Stimulated activated CD8-positive, alpha-beta memory T cell treated with anti-CD3 and anti-CD28 coated beads, Interleukin-2, amount 100 ng/mL, for 1 hour (primary cell): ENCODE measurements at places on chromosomes 1 and 21.

DNA sequence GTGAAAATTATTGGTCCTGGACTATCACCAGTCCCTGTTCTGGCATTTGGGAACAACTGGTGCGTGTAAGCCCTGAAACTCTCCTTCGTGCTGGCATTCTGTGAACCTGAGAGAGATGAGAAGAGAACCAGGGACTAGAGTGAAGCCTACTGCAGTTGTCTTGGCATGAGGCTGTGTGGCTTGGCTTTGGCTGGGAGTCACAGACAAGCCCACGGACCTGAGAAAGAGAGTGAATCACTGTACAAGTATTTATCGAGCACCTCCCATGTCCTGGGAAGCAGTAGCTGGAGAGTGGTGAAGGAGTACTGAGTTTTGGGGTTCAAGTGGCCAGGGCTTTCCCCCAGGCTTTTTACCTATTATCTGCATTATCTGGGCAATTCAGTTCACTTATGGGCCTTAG, 63.3 kb downstream of the FGGY start:
- no peak for DNase-seq

- DNase-seq, result no peak
Observed at GRCh38 chr1:154808261-154808908, 61.7 kb downstream of the KCNN3 start.

GRCh38 chr1:153696741-153697140, 18.3 kb downstream of the NPR1 start:
- no peak for DNase-seq

DNA sequence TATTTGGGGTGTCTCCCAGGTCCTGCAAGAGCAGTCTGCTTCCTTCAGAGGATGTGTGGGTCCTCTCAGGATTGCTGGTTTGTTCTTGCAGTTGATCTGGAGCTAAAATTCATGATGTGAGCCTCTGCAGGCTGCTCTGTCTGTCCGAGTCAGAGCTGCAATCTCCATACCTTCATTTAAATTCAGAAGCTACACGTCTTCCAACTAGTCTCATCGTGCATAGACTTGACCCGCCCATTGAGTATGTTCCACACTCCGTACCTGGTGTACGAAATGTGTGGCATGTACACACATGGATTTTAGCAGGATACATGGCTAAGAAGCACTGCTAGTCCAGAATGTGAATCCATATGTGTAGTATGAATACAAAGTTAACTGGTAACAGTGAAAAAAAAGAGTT, 25.0 kb upstream of the RGS2 start:
- no peak for DNase-seq

- DNase-seq, result no peak
Observed at GRCh38 chr1:210883821-210884220, 250.1 kb downstream of the KCNH1 start.

- no peak for DNase-seq
Observed at GRCh38 chr1:42259059-42259738, 75.8 kb downstream of the FOXJ3 start.

- DNase-seq, result no peak
Observed at GRCh38 chr1:164579381-164579780, 20.4 kb downstream of the PBX1 start.

DNA sequence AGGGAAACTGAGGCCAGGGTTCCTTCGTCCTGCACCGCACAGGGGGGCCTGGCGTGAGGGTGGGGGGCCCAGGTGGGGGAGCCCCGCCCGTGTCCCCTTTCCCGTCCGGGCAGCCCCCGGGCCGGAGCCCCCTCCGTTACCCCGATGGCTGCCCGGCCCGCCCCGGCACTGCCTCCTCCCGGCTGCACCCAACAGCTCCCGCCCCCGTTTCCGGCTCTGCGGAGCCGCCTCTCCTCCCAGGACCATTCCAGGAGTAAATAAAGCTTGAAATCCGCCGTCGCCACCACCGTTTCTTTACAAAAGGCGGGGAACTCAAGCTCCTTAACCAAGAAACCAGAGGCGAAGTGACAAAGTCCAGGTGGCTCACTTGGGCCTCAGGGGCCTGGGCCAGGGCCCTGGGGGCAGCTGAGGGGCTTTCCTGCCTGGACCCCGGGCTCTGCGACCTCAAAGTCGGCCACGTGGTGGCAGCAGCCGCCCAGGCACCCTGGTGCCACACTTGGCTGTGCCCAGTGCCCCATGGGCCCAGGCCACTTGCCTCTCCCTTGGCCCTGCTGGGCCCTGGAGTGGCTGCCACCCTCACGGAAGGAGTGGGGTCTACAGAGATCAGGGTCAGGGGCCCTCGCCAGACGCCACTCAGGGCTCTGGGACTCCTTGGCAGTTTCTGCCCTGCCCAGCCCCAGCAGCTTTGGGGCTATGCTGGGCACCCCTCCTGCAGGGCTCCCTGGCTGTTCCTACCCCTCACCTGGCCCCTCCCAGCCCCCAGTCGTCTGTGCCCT, 514 bp upstream of the FAAP20 start:
- peak; percentile 81 for DNase-seq

- DNase-seq, result no peak
Observed at GRCh38 chr1:28046716-28047115, 41.7 kb downstream of the EYA3 start.

DNA sequence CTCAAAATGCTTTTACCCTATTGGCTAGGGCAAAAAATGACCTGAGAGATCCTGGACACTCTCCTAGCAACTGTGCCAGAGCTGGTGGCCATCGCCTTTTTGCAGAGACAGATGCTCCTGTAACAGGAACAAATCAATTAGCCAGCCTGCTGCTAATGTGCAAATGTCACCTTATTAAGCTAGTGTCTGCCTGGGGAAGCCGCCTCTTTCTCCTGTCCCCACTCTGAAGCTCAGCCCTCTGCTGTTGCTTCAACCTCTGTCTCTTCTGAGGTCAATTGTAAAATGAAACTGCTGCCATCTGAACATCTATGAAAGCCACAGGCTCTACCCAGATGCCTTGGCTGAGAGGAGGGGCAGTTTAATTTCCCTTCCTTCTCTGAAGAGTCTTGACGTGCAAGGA, 85.5 kb upstream of the CACNA1E start:
- DNase-seq, result no peak

GRCh38 chr1:34822202-34822601, 29.4 kb downstream of the GJA4 start:
- DNase-seq, result no peak

DNA sequence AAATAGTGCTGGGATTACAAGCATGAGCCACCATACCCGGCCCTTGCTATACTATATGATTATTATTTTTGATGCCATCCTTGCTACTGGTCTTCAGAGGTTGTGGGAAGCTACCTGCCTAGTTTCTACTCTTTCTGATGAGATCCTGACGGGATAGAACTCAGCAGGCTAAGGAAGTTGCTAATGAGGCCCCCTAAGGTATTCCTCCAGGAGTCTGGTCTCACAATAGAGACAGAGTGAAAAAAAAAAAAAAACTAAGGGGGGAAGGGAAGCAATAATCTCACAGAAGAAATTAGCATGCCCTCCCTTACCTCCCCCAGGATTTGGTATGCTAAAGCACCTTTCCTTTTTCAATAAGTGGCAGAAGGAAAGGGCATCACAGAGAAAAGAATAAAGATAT, 17.6 kb downstream of the INTS3 start:
- no peak for DNase-seq

DNA sequence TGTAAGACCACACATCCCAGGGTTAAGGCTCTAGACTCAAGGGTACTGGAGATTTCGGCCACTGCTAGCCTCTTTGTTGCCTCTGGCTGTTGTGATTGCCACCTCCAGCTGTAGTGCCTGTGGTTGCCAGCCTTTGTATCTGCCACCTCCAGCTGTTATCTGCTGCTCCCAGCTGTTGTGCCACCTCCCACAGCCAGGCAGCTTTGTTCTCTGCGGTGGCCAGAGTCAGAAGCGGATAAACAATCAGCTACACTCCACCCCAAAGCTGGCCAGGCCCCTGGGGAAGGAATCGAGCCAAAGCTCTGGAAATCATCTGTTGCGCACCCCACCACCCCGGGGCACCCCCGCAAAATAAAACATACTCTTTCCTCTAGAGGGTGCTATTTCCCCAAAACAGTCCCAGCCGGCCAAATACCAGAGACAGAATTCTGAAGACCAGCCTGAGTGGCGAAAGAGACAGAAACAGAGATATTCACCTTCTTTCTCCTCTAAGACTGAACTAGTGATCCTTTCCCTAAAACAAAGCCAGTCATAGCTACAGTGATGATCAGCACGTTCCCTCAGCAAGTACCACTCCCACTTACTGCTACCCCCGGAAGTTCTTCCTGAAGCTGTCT, 14.8 kb upstream of the PIGM start:
- no peak for DNase-seq

DNA sequence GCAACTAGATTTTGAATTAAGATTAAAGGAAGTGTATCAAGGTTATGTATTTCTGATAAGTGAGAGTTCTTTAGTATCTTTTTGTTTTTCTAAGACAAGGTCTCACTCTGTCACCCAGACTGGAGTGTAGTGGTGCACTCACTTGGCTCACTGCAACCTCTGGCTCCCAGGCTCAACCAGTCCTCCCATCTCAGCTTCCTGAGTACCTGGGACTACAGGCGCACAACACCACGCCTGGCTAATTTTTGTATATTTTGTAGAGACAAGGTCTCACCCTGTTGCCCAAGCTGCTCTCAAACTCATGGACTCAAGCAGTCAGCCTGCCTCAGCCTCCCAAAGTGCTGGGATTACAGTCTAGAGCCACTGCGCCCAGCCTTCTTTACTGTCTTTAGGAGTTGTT, 33.7 kb downstream of the DHX9 start:
- DNase-seq, result no peak

DNA sequence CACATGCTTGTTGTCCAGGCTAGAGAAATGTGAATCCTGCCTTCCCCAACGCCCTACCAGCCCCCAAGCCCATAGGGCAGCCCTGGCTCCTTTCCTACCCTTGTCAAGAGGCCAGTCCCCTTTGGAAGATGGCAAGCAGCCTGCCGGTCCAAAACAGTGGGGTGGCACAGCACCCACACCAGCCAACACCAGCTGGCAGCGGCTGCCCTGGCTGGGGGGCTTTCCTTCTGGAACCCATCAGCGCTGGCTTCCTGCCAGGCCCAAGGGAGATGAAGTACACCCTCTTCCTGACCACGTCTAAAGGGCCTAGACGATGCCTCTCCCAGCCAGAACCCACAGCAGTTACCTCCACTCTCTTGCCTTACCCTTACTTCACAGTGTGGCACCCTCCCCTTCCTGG, 24.2 kb downstream of the KCNN3 start:
- DNase-seq, result no peak

- DNase-seq, result no peak
Observed at GRCh38 chr1:227890451-227891222, 57.1 kb downstream of the WNT9A start.

DNA sequence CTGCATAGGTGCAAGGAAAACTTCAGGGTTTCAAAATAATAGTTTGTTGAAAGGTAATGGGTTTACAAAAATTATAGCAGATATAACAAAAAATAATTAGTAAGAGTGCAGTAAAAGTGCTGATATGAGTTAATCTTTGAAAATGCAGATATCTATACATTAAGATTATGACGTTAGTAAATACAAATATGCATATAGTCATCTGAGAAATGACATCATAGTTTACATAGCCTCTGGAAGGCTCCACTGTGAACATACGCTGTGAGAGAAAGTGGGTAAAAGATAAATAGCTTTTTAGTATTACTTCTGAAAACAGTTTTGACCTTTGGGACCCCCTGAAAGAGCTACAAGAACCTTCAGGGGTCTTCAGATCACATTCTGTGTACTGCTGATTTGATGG, 356.2 kb upstream of the SNX7 start:
- no peak for DNase-seq

- DNase-seq, result no peak
Observed at GRCh38 chr1:89865498-89866382, 44.9 kb downstream of the LRRC8D start.

DNA sequence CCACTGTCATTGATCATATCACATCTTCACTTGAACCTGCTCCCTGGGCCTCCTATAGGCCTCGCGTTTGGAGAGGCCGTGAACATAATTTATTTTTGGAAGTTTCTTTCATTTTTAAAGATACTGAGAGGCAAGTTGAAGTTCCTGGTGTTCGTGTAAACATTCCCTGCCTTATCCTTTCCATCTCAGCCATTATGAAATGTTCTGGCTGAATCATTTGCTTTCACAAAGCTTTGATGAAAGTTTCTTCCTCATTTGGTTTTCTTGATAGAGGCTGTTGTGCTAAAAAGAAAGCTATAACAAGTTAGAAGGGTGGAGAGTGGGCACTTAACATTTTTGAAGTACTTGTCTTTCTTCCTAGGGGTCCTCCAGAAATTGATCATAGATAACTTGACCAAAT, 15.5 kb downstream of the CAMTA1 start:
- DNase-seq, result no peak

- no peak for DNase-seq
Observed at GRCh38 chr1:89692601-89693521, 59.9 kb downstream of the LRRC8C start.

GRCh38 chr1:230005040-230005439, 62.0 kb upstream of the GALNT2 start:
- DNase-seq, result no peak

DNA sequence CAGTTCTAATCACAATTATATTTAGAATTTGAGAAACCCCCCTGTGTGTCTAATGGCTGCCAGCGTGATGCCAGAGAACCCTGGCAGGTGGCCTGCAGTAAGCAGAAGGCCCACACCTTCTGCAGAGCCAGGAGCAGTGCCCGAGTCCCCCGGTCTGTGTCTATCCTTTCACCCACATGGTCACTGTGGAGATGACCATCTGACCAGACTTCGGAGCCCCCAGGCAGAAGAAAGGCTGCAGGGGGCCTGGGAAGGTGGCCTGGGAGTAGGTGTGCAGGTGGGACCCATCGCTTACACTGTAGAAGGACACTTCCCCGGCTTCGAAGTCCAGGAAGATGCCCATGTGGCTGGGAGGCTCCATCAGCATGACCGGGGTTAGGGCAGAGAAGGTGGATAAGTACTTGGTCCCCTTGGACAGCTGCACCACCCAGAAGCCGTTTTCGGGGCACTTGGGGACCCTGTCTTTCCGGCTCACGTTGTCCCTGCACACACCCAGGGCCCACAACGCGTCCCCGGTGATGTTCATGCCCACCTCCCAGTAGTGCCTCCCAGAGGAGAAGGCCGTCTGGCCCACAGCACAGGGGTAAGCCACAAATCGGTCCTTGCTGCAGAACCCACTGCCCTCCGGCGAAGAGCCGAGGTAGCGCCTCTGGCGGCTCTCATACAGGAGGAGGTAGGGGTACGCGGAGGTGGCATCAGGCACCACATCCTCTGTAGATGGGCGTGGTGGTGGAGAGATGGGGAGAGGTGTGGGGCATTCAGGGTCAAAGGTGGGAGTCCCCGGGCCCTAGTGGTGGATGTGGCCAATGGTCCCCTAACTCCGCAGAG, 1.6 kb upstream of the TRIM11 start:
- DNase-seq, result no peak

- no peak for DNase-seq
Observed at GRCh38 chr1:18314399-18314798, 166.3 kb upstream of the KLHDC7A start.

- no peak for DNase-seq
Observed at GRCh38 chr1:25571522-25571970, 28.1 kb downstream of the LDLRAP1 start.

- DNase-seq, result no peak
Observed at GRCh38 chr21:44875316-44875700, 1.8 kb upstream of the PTTG1IP start.

DNA sequence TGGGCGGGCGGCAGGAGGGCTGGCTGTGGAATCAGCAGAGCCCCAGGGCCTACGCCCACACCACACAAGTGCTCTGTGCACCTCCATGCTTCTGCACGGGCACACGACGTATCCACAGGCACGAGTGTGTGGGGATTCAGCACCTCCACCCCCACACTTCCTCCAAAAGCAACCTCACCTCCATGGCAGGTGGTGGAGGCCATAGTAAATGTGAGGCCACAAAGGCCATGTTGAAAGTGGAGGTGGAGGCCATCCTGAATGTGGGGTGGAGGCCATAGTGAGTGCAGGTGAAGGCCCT, 125.4 kb upstream of the VAMP3 start:
- DNase-seq, result no peak
